ENCODE measurements at places on chromosomes 12 and 14. TPM values are rescaled to one million over a fixed set of nuclear protein-coding genes. Genes with fewer than 3 reads are reported as not detected.

DNA sequence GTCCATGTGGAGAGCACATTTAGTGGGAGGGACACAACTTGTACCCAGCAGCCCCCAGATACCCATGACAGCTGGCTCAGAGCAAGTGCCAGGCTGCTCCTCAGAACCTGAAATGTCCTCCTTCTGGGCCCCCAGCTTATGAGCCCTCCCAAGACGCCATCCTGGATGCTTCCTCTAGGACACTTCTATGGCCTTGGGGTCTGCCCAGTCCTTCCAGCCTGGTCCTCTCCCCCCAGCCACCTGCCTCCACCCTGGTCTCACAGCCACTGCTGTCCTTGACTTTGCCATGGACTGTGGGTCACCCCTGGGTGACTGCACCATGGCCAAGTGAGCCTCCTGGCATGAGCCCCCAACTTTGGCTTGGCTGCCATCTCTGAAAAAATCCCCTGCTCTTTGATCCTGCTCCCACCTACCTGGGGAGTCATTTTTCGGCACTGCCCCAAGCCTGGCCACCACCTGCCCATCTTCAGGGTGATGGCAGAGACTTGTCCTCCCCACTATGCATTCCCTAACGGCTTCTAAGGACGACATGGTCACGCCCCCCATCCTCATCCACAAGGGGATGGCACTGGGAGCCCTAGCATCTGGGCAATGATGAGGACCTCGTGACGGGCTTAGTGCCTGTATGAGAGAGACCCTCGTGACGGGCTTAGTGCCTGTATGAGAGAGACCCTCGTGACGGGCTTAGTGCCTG, 323.7 kb downstream of the TMEM121 start:
- H3K4me3 ChIP-seq: no peak overlapping the region
- no peaks in the 10 kb centered on the region for H3K27me3 ChIP-seq
- DNase-seq: no peak

GRCh38 chr12:93954166-93955112, 193.9 kb upstream of the PLXNC1 start:
- H3K36me3 ChIP-seq: no peaks in the 10 kb centered on the region
- no peak for DNase-seq
- no peak overlapping the region for H3K4me3 ChIP-seq
- H3K4me1 ChIP-seq: no peaks in the 10 kb centered on the region

GRCh38 chr12:123064885-123065619, 84.6 kb downstream of the ARL6IP4 start:
- DNase-seq: no peak
- no peak overlapping the region for H3K27ac ChIP-seq
- no peaks in the 10 kb centered on the region for H3K36me3 ChIP-seq
- H3K4me3 ChIP-seq: no peak overlapping the region
- no peaks in the 10 kb centered on the region for H3K27me3 ChIP-seq

GRCh38 chr14:90568405-90568804, 171.6 kb downstream of the CALM1 start:
- H3K27ac ChIP-seq: no peak overlapping the region
- no peaks in the 10 kb centered on the region for H3K27me3 ChIP-seq
- H3K36me3 ChIP-seq: no peaks in the 10 kb centered on the region
- no peak overlapping the region for H3K4me3 ChIP-seq
- peaks cover 6% of the 10 kb centered on the region for H3K4me1 ChIP-seq

- no peaks in the 10 kb centered on the region for H3K36me3 ChIP-seq
- DNase-seq: no peak
- H3K27me3 ChIP-seq: no peaks in the 10 kb centered on the region
- no peaks in the 10 kb centered on the region for H3K4me1 ChIP-seq
These were observed 59.9 kb downstream of the ACSS3 start for GRCh38 chr12:81137801-81138200.

- no peak for DNase-seq
- no peaks in the 10 kb centered on the region for H3K27me3 ChIP-seq
- H3K27ac ChIP-seq: no peak overlapping the region
- H3K4me3 ChIP-seq: no peak overlapping the region
- H3K4me1 ChIP-seq: 0 out of 2 replicates have a peak, but pooled peaks cover 3% of the 10 kb centered on the region
These were observed 2.0 kb upstream of the CHURC1 start for GRCh38 chr14:64912261-64912660.

DNA sequence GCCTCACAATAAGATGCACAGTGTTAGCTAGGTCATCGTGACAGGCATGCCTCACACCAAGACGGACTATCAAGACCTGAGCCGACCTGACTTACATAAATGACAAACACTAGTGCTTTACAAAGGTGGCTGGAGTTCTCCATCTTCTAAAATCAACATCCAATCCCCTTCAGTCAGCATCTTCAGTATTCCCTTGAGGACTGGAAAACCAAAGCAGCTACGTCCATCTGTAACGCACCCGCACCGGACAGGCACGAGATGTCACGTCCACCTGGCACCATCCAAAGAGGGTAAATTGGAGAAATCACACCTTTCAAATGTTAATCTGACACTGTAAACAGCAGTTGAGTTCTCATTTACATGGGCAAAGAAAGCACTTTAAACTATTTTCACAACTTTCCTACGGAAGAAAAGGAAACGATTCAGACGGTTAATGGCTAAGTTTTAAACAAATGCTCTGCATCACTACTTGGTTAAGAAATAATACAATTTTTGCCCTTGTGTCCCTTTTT, 130.2 kb downstream of the PRICKLE1 start:
- no peaks in the 10 kb centered on the region for H3K27me3 ChIP-seq
- H3K4me1 ChIP-seq: peaks cover 13% of the 10 kb centered on the region
- no peak overlapping the region for H3K4me3 ChIP-seq
- H3K36me3 ChIP-seq: peaks cover 68% of the 10 kb centered on the region
- peak; percentile 56 for DNase-seq
- no peak overlapping the region for H3K27ac ChIP-seq

SIX6 gene
- total RNA-seq: not detected
